ENCODE measurements at places on chromosomes 11 and 22. TPM values are rescaled to one million over a fixed set of nuclear protein-coding genes. Genes with fewer than 3 reads are reported as not detected.

TBX10 gene
- not detected for total RNA-seq

DNA sequence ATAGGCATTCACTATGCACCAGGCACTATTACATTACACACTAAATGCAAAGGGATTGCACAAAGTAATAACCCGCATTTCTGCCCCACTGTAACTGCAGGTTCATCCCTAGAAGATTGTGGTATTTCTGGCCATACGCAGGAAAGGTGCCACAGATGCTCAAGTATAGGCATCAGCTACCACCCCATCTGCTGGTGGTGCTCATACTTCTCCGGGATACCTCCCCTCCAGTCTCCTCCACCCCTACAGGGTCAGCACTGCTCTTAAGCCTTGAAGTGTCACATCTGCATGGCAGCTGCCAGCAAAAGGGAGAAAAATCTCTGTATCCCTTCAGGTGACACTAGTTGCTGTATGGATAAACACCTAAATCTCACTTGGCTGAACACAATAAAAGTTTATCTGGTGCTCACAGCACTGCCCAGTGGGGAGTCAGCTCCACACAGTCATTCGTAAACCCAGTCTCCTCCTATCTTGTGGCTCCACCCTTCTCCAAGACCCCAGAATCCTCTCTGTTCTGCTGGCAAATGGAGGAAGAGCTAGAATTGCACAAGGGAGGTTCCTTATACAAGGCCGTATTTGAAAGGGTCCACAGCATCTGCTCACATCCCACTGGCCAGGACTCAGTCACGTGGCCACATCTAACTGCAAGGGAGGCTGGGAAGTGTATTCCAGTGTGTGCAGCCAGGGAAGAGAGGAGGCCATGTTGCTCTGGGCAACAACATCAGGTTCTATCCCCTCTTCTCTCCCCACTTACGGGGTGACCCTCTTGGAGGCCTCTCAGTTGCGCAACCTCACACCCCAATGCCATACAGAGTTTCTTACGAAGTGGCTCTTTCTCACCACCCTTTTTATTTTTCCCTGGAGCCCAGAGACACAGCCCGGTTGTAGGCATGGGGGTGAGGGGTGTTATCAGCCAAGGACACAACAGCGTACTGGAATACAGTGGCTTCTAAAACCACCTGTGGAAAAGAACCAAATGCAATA is 114.7 kb downstream of the BUD13 start:
- no peaks in the 10 kb centered on the region for H3K27me3 ChIP-seq
- DNase-seq: no peak
- no peak overlapping the region for H3K4me3 ChIP-seq
- no peaks in the 10 kb centered on the region for H3K4me1 ChIP-seq

KDM4F gene
- total RNA-seq: not detected

DNA sequence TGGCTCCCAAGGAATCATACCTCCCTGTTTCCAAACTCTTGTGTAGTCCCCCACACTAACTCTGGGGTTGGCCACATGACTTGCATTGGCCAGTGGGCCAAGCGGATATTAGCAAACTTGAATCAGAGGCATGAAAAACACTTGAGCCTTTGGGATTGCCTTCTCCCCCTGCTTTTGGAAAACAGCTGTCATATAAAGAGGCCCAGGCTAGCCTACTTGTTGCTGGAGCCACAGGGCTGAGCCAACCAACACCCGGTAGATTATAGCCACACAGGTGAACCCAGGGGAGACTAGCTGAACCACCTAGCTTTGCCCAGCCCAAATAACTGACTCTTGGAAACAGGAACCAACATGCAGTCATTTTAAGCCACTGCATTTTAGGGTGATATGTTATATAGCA is 354.8 kb downstream of the TENM4 start:
- no peaks in the 10 kb centered on the region for H3K36me3 ChIP-seq
- no peaks in the 10 kb centered on the region for H3K27me3 ChIP-seq
- H3K27ac ChIP-seq: peak overlapping the region; percentile 78

DNA sequence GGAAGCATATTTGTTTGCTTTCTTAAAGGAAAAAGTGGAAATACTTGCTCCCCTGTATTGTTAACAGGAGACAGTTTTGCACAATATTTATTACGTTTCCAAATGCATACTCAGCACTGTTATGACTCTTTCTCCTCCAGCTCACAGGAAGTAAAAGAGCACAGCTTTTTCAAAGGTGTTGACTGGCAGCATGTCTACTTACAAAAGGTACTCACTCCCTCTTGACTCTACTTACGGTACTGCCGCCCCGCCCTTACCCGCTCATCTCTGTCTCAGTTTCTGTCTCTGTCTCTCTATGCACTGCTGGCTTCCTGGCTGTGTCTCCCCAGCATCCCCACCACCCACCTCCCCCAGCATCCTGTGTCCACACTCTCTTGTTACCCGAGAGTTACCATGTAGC is 32.2 kb upstream of the MYO18B start:
- no peaks in the 10 kb centered on the region for H3K36me3 ChIP-seq
- peaks cover 10% of the 10 kb centered on the region for H3K4me1 ChIP-seq
- H3K27me3 ChIP-seq: no peaks in the 10 kb centered on the region
- H3K4me3 ChIP-seq: no peak overlapping the region
- no peak for DNase-seq

DNA sequence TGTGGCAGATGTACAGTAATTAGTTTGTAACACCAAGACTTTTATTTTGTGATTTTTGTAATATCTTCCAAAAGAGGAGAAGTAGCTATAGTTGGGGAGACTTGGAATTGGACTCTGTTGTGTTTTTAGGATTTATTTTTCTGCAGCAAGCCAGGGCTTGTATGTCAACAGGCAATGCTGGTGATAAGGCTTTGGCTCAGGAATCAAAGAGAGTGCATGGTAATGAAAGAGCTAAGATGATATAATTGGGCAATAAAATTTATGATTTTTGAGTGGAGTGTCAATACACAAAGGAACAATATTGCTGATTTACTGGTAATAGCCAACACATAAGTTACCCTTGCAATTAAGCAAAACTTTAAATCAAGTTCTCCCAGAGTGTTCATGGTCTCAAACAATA is 452.9 kb downstream of the TMEM135 start:
- no peak overlapping the region for H3K4me3 ChIP-seq
- DNase-seq: no peak
- no peaks in the 10 kb centered on the region for H3K4me1 ChIP-seq
- H3K36me3 ChIP-seq: no peaks in the 10 kb centered on the region
- no peaks in the 10 kb centered on the region for H3K27me3 ChIP-seq

GDPD4 gene
- total RNA-seq: not detected

DNA sequence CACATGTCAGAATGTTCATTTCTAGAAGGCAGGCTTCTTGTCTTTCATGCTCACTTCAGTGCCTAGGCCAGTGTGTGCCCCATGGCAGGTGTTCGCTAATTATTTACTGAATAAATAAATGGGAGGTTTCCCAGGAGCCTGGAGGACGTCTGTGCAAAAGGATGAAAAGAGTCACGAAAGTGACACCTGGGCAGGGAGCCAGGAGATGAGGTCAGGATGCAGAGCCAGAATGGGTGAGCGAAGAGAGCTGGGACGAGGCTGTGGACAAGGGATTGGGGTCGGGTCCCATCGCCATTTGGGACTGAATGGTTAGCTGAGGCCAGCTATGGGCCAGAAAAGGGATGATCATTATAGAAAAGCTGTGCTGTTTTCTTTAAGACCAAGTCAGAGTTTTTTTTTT is 560.4 kb downstream of the TBC1D22A start:
- no peak for DNase-seq
- H3K4me3 ChIP-seq: no peak overlapping the region
- H3K4me1 ChIP-seq: no peaks in the 10 kb centered on the region
- H3K27me3 ChIP-seq: no peaks in the 10 kb centered on the region
- no peaks in the 10 kb centered on the region for H3K36me3 ChIP-seq
- no peak overlapping the region for H3K27ac ChIP-seq

GRCh38 chr22:28030473-28030872 is 111.4 kb upstream of the PITPNB start:
- peak overlapping the region; percentile 81 for H3K27ac ChIP-seq
- H3K4me3 ChIP-seq: no peak overlapping the region
- no peaks in the 10 kb centered on the region for H3K27me3 ChIP-seq
- peaks cover 79% of the 10 kb centered on the region for H3K4me1 ChIP-seq
- DNase-seq: no peak
- H3K36me3 ChIP-seq: no peaks in the 10 kb centered on the region

CARD16 gene
- not detected for total RNA-seq

GRCh38 chr11:131626788-131627187 is 256.4 kb downstream of the NTM start:
- no peaks in the 10 kb centered on the region for H3K4me1 ChIP-seq
- no peak for DNase-seq
- H3K27me3 ChIP-seq: no peaks in the 10 kb centered on the region
- no peaks in the 10 kb centered on the region for H3K36me3 ChIP-seq

DNA sequence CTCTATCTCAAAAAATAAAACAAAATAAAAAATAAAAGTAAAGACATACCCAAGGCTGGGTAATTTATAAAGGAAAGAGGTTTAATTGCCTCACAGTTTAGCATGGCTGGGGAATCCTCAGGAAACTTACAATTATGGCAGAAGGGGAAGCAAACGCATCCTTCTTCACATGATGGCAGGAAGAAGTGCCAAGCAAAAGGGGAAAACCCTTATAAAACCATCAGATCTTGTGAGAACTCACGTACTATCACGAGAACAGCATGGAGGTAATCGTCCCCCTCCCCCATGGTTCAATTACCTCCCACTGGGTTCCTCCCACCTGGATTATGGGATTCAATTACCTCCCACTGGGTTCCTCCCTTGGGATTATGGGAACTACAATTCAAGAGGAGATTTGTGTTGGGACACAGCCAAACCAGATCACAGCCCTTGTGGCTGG is 8.3 kb upstream of the SSTR3 start:
- no peaks in the 10 kb centered on the region for H3K36me3 ChIP-seq
- DNase-seq: no peak
- no peak overlapping the region for H3K27ac ChIP-seq

DNA sequence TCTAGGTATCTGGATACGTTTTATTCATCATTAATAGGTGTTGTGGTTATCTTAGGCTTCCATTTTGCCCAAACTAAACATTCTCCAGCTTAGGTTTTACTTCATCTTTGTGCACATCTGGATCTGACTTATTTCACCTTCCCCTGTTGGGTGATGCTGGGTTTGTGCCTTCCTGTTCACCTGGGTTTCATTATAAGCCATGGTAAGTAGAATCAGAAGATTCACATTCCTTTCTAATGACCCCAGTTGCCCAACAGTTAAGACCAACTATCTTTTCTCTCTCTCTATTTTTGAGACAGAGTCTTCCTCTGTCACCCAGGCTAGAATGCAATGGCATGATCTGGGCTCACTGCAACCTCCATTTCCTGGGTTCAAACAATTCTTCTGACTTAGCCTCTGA is 44.6 kb downstream of the LMO2 start:
- no peaks in the 10 kb centered on the region for H3K36me3 ChIP-seq
- H3K4me1 ChIP-seq: no peaks in the 10 kb centered on the region
- no peaks in the 10 kb centered on the region for H3K27me3 ChIP-seq
- no peak overlapping the region for H3K4me3 ChIP-seq

DNA sequence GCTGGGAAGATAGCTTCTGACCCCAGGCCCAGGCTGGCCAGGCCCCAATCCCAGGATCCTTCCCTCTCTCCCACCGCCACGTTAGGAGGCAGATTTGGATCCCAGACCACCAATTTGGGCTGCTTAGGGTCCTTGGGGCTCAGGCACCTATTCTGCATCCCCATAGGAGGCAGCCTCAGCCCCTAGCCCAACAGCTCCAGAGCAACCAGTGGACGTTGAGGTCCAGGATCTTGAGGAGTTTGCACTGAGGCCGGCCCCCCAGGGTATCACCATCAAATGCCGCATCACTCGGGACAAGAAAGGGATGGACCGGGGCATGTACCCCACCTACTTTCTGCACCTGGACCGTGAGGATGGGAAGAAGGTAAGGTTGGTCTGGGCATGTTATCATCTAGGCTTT is 16.1 kb downstream of the TUB start:
- no peaks in the 10 kb centered on the region for H3K27me3 ChIP-seq
- H3K4me1 ChIP-seq: no peaks in the 10 kb centered on the region
- H3K36me3 ChIP-seq: no peaks in the 10 kb centered on the region
- DNase-seq: no peak
- H3K4me3 ChIP-seq: no peak overlapping the region

- peaks cover 10% of the 10 kb centered on the region for H3K27me3 ChIP-seq
- peaks cover 5% of the 10 kb centered on the region for H3K4me1 ChIP-seq
Measured at GRCh38 chr11:120954381-120954780, 69.5 kb upstream of the TBCEL start.

DNA sequence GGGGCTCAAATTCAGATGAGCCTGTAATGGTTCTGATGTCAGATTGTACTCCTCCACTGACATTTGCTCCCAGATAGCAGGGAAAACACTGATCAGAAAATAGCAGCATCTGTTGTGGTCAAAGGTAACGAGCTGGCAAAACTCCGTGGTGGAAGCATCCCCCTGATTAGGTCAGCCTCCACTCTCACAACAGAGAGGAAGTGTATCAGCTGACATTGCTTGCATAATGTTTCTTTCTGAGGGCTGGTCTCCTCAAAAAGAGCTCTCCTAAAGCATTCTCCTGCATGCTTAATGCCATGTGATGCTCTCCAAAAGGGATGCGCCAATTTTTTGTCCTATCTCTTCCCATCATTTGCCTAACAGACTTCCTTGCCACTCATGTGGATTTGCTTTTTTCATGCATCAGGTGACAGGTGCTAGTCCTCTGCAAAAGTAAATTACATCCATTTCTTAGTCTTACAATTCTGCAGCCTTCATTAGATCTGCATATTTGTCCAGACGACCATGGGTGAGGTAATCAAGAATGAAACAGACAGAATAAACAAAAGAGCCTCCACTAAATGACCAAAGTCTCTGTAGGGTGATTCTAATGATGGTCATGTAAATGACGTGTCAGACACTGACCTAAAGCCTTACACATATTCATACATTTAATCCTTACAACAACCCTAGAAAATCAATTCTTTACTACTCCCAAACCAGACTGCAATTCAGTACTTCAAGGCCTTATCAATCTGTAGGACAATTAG is 6.4 kb upstream of the TENM4 start:
- no peak for DNase-seq
- peaks cover 4% of the 10 kb centered on the region for H3K27me3 ChIP-seq
- H3K4me1 ChIP-seq: no peaks in the 10 kb centered on the region
- H3K27ac ChIP-seq: no peak overlapping the region

C1QTNF4 gene
- total RNA-seq: 0.62 TPM

DNA sequence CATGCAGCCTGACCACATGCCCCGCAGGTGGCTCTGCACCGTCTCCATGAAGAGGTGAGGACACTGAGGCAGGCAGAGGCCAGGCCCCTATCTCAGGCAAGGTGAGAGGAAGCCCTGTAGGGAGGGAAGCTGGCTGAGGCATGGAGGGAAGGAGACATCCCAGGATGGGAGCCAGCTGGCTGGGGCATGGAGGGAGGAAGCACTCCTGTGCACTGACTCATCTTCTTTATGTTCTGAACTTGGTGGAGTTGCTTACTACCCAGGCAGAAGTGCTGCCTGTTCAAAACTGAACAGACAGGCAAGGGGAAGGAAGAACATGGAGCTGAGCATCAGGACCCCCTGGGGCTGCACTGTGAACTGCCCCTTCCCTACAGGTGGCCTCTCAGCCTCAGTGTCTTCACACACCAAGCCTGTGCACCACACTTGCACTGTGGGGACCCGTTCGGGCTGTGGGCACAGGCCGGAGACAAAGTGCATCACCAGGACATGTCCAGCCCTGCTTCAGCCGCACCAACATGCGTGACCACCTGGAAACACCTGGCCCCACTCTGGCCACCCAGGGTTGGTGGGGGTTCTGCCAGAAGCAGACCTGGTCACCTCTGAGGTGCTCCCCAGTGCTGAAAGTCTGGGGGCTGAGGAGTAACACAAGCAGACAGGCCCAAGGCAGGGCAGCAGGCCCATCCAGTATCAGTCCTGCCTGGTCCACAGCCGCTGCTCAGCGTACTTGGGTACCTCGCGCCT is 55.5 kb downstream of the DGCR2 start:
- peaks cover 3% of the 10 kb centered on the region for H3K36me3 ChIP-seq
- H3K27me3 ChIP-seq: no peaks in the 10 kb centered on the region
- DNase-seq: peak; percentile 73
- no peak overlapping the region for H3K27ac ChIP-seq

CCDC81 gene
- not detected for total RNA-seq
